CD4-positive, CD25-positive, alpha-beta regulatory T cell (primary cell): ENCODE measurements at places on chromosomes 12 and 14. TPM values are rescaled to one million over a fixed set of nuclear protein-coding genes. Genes with fewer than 3 reads are reported as not detected.

DNA sequence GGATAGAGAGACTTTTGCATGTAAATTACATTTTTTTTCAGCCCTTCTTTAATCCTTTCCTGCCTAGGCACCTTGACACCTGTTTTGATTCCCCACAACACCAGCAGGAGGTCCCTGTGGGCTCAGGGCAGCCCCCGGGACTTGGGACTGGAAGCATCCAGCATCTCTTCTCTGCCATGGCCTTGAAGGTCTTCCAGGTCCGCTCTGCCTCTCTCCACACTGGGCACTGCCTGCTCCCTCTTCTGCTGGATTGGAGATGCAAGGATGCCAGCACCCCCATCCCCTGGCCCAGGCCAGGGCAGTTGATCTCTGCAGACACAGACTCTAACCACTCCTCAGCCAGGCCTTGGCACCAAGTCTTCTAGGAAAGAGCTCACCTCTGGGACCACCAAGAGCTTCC, 134.5 kb upstream of the C14orf180 start:
- DNase-seq = no peak

Gene CCDC175
- 0.22 TPM for total RNA-seq

DNA sequence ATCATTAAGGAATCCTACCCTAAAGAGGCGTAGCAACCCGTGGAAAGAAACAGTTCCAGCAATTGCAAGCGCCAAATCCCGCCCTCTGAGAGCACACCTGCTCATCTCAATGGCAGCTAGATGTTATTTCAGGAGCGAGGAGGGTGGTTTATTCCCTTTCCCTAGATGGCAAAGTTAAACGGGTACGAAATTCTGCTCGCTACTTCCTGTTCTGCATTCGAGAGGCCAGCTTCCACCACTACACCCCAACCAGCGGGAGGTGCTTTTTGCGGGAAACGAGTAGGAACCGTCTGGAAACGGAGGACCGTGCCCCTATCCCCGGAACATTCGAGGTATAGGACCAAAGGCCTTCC, 536 bp downstream of the VPS29 start:
- DNase-seq = peak; percentile 56

DNA sequence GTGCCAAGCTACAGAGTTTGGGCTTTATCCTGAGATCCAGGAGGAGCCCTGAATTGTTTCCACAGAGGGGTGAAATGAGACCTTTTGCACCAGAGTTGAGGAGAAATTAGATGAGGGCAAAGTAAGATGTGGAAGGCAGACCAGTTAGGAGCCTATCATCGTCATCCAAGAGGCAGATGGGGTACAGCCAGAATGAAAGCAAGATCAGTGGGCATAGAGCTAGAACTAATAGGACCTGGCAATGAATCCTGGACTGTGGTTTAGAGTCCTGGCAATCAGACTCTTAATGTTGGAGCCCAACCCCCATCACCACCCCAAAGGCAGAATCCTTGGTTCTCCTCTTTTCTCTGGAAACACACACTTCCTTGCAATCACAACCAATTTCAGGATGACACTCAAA, 166.6 kb upstream of the HMGA2 start:
- DNase-seq = no peak
